CD4-positive, alpha-beta T cell treated with Interferon gamma for 1 hour (primary cell): ENCODE measurements at places on chromosomes 12 and 14.
A peak's percentile ranks its signal among the peaks of the same experiment; 100 is the strongest.

- DNase-seq, result no peak
Observed at GRCh38 chr14:59582161-59582560, 5.5 kb upstream of the CCDC175 start.

- no peak for DNase-seq
Observed at GRCh38 chr12:118537481-118537917, 161.1 kb downstream of the SUDS3 start.

DNA sequence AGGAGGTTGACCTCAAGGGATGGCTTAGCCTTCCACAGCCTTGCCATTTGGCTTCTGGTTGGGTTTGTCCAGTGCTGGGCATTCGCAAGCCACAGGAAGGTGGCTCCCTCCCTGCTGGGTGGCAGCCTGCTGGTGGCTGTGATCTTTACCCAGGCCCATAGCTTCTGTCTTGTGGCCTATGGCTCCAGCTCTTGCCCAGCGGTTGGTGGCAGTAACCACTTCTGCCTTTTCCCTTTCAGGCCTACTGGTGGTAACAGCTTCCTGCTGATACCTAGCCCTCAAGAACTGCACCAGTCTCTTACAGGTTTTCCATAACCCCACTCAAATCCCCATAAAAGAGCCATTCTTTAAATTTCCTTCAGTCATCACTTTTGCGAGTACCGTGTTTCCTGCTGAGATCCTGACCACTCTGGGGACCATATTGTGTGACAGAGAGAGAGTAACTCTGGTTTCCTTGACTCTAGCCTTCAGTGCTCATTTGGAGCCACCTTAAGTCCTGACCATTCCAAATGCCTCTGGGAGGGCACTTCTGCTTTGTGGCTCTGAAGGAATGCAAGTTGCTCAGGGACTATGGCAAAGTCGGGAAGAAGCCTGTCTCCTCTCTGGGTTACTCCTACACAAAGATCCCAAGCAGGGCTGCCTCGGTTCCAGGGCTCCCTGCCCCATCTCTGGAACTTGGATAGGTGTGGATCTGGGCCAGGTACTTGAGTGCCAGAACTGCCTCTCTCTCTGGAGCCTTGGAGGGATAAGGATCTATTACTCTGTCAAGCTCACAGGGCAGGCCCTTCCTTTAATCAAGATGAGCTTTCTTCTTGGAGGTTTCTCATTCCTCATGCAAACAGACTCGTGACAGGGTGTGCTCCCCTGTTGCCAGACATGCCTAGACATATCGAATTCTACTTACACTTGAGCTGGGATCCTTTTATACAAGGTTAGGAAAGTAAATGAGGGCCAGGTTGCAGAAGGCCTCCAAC is 2.9 kb upstream of the NYNRIN start:
- DNase-seq, result no peak

DNA sequence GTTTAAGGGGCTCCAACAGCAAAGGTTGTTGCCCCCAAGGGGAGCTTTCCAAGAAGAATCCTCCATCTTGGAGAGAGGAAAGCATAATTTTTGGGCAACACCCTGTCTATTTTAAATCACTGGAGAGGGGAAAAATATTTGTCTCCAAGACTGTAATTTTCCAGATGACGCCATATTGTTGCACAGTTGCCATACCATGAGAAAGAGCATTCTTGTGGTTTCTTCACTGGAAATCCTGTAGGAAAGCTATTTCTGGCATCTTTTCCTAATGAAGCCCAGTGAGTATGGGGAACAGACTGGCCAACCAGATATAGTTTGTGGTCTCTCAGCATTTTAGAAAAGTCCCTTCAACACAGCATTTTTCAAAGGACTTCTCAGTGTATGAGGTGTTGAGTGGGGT is 88.1 kb upstream of the MANSC4 start:
- no peak for DNase-seq

DNA sequence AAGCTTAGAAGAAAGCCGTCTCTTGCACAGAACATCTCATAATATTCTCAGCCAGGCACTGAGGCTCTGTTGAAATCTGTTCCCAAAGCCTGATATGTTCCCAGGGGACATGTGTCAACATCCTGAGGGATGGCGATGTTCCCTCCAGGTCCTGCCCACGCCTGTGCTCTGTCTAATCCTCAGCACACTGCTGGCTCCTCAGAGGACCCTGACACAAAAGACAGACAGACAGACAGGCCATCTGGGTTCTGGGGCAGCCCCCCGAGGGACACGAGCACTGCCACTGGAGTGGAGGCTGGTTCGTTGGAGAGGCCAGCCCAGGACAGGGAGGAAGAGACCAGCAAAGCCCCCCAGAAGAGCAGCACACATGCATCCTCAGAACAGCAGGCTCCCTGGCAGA is 27.8 kb downstream of the CHGA start:
- no peak for DNase-seq

DNA sequence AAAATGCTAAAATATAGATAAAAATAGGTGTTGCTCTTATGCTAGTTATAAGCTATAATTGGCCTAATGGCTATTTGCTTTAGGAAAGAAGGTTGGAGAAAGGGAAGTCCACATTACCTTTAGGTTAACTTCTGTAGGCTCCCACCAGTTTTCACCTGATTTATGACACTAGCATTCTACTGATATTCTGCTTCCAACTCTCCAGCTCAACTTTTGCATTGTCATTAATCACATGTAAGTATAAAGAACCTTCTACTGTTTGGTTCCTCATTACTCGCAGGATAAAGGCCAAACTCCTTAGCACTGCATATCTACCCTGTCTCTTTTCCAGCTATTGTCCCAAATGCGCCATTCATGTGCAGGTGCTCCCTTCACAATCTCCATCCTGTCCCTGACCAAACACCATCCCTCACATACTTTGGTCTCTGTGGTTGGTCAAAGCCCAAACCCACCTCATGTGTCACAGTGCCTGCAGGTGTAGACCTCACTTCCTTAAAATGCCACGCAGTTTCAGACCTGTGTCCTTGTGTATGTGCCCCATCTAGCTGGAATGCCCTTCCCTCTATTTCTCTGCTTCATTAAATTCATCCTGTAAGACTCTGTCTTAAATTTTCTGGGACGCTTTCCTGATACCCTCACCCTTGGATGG is 3.3 kb downstream of the DDHD1 start:
- peak; percentile 1 for DNase-seq

GRCh38 chr14:101477648-101478047 is 83.6 kb upstream of the DIO3 start:
- DNase-seq, result no peak

GRCh38 chr14:100670753-100671049 is 56.0 kb upstream of the DLK1 start:
- no peak for DNase-seq

GRCh38 chr12:52848661-52849255 is at the start of gene KRT78:
KRT78 (minus strand) TSS chr12:52848994; CDS start chr12:52848930, 64 bp downstream.
- no peak for DNase-seq

DNA sequence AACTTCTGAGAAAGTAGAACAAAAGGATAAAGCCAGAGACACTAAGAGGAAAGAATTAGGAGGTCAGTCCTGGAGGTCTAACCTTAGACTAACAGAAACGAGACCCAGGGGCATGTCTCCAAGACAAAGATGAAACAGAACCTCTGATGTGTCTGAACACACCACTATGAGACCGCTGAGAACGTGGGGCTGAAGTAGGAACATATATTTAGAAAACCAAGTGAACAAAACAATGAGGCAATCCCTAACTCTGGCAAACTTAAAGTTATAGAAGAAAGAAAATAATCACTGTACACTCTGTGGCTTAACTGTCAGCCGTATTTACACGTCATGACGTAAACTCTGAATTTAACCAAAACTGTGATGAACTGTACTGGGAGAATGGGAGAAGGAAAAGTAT is 17.9 kb downstream of the KCTD10 start:
- DNase-seq, result no peak

GRCh38 chr14:85565862-85566296 is 35.9 kb downstream of the FLRT2 start:
- no peak for DNase-seq

GRCh38 chr12:122874081-122874480 is 21.8 kb downstream of the VPS37B start:
- DNase-seq, result peak; percentile 40

- DNase-seq, result no peak
Observed at GRCh38 chr12:50243507-50243906, 39.8 kb downstream of the LIMA1 start.
